GM12864 (cell line): ENCODE measurements at places on chromosomes 13 and 19.

DNA sequence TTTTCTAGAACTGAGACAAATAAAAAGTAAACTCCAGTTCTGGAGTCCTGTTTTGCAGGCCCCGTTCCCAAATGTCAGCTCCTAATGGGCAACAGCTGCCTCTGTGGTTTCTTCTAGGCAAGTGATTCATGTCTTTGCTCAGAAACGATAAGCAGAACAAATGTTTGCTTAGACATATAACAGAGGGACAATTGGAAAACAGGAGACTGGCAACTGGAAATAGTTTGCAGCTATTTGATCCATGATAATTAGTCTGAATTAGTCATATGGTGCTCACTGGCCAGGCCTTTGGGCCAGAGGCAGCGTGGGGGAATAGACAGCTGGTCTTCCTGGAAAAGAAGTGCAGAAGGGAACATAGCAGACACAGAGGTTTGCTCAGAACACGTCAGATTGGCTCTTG is 29.2 kb upstream of the TSHZ3 start:
- DNase-seq: no peak

DNA sequence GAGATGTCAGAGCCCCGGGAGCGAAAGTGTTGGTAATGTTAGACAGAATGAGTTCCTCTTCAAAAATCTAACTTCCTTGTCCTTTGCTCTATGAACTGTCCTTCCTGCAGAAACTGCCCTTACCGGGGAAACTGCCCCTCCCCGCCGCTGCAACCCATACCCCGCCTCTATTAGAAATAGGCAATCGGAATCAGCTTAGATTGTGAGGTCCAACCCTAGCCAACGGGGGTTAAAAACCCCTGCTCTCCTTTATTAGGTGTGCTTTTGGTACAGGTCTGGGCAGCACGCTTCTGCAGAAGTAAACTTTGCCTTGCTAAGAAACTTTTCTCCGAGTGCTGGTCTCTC is 11.5 kb upstream of the CAPNS1 start:
- no peak for DNase-seq

DNA sequence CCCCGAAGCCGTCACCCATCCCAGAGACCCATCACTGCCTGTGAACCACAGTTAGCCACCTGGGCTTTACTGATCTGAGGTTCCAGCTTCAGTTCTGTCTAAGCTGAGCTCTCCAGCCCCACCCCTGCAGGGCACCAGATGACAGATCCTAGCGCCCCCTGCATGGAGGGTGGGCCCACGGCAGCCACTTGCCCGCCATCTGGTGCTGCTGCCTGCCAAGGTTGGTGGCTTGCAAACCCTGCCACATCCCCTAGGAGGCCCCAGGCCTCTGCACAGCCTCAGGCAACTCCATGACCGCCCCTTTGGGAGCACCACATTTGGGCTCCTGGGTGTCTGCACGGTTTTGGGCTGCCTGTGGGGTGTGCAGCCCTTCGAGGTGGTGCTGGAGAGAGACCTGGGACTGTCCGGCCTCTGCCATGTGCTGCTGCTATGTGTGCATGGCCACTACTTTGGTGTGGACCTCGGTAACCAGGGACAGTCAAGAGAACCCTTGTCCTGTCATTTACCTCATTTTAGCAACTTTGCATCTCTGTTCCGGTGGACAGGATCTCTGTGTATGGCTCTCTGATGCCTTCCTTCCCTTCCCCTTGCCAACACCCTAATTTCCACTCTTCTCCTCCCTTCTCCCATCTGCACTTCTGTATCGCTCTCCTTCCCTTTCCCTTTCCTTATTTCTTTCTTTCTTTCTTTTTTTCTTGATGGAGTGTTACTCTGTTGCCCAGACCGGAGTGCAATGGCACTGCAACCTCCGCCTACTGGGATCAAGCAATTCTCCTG is 17.4 kb upstream of the SDHAF1 start:
- no peak for DNase-seq

DNA sequence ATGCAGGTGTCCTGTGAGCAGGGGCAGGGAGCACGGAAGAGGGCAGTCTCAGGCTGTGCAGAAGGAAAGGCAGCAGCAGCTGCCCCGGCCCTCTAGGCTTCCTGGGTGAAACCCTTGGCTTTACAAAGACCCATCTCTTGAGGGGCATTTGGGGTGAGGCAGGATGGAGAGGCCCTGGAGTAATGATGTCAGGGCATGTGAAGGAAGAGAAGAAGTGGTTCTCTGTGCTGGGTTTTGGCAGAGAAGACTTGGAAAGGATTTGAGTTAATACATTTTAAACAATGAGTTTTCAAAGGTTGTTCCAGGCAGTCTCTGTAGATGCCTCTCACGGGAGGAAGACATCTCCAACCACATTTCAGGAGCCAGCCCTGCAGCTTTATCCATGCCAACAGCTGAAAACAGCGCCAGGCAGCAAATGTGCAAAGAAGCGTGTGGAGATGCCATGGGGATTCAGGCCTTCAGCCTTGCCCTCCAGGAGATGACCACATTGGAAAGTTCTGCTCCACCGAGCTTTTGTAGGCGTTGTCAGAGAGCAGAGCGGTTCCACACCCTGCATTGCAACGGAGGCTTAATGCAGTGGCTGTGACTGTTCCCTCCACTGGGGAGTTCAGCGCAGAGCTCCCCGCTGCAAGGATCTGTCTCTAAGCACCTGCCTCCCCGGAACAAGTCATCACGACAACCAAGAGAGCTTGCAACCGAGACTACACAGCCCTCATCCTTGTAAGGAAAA is 322.8 kb downstream of the UQCRFS1 start:
- no peak for DNase-seq

DNA sequence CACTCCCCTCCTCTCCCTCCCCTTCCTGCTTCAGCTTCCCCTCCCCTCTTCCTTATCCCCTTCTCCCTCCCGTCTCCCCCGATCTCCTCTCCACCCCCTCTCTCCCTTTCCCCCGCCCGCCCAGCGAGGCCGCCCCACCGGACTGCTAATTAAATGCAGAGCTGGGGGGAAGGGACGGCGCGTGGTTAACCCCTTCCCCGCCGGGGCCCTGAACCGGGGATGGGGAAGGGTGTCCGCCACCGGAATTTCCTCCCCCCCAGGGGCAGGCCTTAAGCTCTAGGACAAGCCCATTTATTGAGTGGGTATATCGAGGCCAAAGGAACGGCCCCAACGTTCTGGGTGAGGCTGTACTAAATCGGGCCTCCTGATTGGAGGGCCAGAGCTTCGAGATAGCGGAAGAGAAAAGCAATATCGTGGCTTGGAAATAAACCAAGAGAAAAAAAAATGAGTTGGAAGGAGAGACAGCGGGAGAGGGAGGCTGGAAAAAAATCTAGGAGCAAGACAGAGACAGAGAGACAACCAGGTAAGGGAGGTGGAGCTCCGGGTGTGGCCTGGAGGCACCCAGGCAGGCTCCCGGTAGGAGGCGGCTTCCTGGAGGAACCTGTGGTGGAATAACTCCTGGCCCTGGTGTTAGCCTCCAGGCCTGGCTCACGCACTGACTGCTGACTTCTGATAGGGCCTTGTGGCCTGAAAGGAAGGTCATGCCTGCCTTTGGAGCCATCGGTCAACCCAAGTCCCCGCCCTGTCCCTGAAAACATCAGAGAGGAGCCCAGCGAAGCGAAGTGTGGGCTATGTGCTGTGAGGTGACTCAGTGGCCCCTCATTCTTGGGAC is 11.6 kb upstream of the JUND start:
- no peak for DNase-seq
